ENCODE measurements at places on chromosomes 3 and 15. TPM values are rescaled to one million over a fixed set of nuclear protein-coding genes. Genes with fewer than 3 reads are reported as not detected.

DNA sequence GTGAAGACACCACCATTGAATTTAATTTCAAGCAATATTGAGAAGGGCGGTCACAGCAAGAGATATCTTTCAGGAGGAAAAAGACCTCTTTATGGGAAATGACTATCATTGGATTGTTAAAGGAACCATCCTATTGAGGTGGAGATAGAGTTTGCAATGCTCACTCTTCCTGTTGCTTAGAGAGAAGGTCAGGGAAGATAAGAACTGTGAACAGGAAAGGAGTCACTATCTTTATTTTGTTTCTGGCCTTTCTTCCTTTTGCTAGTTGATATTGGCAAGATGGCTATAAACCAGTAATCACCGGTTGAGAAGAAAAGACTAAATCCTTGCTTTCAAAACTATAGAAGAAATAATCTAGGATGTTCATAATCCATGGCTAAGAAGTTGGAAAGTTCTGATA, 112.1 kb upstream of the TMEM108 start:
- no peak for DNase-seq

GRCh38 chr3:107993771-107994170, 97.1 kb downstream of the CD47 start:
- DNase-seq, result no peak

- no peak for DNase-seq
These were observed 17.1 kb upstream of the ABTB1 start for GRCh38 chr3:127655641-127656040.

DNA sequence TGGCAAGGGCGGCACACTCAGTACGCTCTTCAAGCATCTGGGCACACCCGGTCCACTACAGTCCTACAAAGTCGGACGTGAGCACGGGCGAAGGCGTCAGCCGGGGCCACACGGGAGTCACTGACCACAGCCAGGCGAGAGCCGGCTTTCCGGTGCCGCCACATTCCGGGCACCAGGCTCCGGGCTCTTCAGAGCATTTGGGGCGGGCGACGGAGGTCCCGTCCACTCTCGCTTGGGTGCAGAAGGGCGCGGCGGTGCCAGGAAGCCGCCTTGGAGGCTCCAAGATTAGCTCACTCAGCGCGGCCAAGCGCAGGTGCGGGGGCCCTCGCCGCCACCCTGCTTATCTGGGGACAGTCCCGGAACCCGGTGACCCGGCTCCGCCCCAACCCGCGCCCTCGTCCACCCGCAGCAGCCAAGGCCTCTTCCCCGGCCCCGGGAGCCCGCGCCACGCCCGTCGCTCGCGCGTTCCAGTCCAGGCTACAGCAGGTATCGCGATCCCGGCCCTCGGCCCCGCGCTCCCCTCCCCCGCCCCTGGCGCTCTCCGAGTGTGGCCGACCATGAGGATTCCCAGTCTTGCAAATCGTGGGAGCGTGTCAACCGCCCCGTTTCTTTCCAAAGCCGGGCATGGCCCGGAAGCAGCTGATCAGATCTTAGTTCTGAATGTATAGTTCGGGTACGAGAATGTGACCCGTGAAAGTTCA, at the start of gene ADPRH:
Gene ADPRH, plus strand, starts transcription at position 127 of the 701 bp plus-strand sequence. CDS start 2,678 bp downstream, outside the sequence.
- DNase-seq, result peak; percentile 86

GRCh38 chr3:150965436-150965835, 7.1 kb downstream of the CLRN1 start:
- no peak for DNase-seq

Gene C3orf85
- total RNA-seq, result not detected

Gene C3orf20
- 0.28 TPM for total RNA-seq

Data from activated CD4-positive, alpha-beta T cell treated with anti-CD3 and anti-CD28 coated beads, Interleukin-2, amount 10 ng/mL, durations not matched to agents 24 days and 14 days (primary cell).